ENCODE measurements at places on chromosomes 13 and 19.
A peak's percentile ranks its signal among the peaks of the same experiment; 100 is the strongest.

DNA sequence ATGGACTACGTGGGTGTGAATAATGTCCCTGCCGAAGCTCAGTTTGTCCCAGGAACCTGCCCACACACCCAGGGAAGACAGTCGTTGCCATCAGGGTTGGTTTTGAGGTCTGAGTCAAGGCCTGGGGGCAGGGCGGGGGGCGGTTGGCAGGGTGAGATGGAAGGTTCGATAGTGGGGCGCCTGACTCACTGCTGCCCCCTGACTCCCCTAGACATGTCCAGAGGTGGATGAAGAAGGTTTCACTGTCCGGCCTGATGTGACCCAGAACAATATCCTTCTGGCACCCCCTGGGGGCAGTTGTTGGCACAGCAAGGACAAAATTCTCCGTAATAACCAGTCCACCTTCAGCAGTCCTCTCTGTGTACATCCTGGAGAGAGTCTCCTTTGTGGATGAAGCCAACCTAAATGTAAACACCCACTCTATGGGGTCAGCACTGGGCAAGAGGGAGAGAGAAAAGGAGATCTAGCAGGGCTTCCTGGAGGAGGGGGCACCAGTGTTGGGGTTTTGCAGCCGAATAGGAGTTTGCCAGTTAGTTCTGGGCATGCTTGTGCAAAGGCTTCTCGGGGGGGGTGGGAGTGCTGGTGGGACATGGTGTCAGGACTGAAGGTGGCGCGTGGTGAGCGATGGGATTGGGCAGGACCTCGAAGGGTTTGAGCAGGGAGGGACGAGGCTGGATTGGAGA, 19.6 kb upstream of the B3GNT3 start:
- no peak overlapping the region for H3K27ac ChIP-seq
- H3K4me3 ChIP-seq = no peak overlapping the region
- no peaks in the 10 kb centered on the region for H3K36me3 ChIP-seq

- H3K4me1 ChIP-seq = no peaks in the 10 kb centered on the region
- DNase-seq = no peak
- H3K27me3 ChIP-seq = no peaks in the 10 kb centered on the region
- no peaks in the 10 kb centered on the region for H3K36me3 ChIP-seq
These were observed 93.5 kb upstream of the ANKRD10 start for GRCh38 chr13:111008351-111008750.

GRCh38 chr13:30779608-30780007, 44.3 kb downstream of the ALOX5AP start:
- no peaks in the 10 kb centered on the region for H3K36me3 ChIP-seq
- no peaks in the 10 kb centered on the region for H3K4me1 ChIP-seq
- no peak overlapping the region for H3K27ac ChIP-seq
- no peak for DNase-seq
- H3K27me3 ChIP-seq = peaks cover 17% of the 10 kb centered on the region
- no peak overlapping the region for H3K4me3 ChIP-seq

DNA sequence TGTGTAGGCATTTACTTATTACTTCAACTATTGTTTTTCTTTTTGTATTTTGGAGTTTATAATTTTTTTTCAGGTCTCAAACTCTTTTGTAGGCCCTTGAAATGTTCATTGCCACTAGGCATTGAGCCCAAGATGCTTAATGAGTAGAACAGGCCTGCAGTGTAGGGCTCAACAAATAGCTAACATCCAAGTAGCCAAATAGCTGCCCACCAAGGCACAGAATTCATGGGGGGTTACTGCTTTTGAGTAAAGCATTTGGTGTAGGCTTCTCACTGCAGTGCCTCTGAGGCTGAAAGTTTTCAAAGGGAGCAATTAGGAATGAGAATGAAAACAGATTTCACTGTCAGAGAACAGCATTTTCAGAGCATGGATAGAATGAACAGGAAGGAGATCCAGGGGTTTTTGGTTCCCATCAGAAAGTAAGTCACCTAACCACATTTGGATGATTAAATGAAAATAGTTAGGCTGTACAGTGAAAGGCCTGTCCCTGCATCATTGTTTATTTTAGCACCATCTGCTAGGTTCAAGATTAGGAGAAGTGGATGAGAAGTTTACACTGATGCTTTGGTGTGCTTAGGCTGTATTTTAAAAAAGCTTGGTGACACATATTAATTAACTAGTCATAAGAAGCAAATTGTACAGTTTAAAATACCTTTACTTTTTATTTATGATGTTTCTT, 61.0 kb downstream of the EDNRB start:
- H3K36me3 ChIP-seq = no peaks in the 10 kb centered on the region
- H3K27me3 ChIP-seq = no peaks in the 10 kb centered on the region
- H3K4me3 ChIP-seq = no peak overlapping the region
- H3K27ac ChIP-seq = no peak overlapping the region

DNA sequence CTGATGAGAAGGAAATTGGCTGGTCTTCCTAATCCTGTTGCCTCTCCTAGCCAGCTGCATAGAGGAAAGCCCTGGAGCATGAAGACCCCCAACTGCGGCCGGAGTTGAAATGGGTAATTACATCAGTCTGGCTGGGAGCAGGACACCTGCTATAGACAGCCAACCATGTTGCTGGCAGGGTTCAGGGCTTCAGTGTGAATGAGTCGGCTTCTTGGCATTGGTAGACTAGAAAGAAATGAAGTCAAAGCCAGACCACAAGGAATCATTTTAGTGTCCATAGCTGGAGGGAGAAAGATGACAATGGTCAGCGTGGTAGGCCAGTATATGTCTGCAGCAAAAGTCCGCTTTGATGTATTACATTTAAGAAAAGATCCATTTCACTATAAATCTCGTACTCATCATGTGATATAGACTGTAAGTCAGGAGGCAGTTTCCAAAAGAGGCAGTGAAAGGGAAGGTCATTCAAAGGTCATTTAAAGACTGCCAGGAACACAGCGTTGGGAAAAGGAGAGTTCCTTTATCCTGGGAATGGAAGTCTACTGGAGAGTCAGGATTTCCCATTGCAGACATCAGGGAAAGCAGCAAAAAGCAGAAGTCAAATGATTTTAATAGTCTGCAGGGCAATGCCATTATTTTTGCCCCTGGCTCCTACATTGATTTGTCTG, 262.7 kb downstream of the DNAJC15 start:
- peaks cover 21% of the 10 kb centered on the region for H3K4me1 ChIP-seq
- no peak for DNase-seq
- H3K27me3 ChIP-seq = no peaks in the 10 kb centered on the region
- H3K36me3 ChIP-seq = no peaks in the 10 kb centered on the region
- H3K4me3 ChIP-seq = no peak overlapping the region
- H3K27ac ChIP-seq = no peak overlapping the region

- H3K27me3 ChIP-seq = no peaks in the 10 kb centered on the region
- peaks cover 16% of the 10 kb centered on the region for H3K36me3 ChIP-seq
- DNase-seq = peak; percentile 52
- H3K4me3 ChIP-seq = peak overlapping the region; percentile 83
These were observed 606 bp downstream of the ERCC5 start for GRCh38 chr13:102846261-102847015.

All from MCF 10A (cell line).